ENCODE measurements at places on chromosomes 2 and 18.
A peak's percentile ranks its signal among the peaks of the same experiment; 100 is the strongest.

DNA sequence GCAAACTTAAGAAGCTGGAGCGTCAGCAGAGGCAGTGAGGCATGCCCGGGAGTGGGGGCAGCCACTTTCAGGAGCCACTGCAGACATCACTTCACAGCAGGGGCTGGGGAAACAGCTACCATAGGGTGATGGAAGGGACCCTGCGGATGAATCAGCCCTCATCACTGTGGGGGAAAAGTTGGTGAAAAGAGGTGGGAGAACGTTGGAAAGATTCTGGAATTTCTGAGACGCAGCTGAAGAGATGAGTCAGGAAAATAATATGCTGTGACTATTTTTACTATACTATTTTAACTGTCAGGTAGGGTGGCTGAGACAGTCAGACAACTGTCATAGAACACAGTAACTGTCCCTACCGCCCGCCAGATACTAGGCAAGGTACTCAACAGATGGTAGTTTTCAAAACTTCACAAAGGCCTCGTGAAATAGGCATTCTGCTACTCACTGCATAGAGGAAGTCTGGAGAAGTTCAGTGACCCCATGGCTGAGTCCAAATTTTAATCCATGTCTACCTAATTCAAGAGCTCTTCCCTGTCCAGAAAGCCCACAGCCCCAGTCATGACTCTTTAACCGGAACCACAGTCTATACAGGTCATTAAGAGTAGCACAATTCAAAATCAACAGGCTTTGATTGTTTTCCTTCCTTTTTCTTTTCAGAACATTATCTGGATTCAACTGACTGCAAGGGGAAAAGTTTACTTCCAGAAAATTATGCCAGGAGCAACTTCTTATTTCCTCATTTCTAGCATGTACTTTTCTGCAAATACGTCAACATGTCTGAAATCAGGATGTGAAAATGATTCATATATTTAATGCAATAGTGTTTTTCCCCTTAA, 39.3 kb upstream of the EPB41L3 start:
- peak; percentile 79 for DNase-seq

- no peak for DNase-seq
Observed at GRCh38 chr18:15198116-15198389, 450.1 kb downstream of the ANKRD30B start.

DNA sequence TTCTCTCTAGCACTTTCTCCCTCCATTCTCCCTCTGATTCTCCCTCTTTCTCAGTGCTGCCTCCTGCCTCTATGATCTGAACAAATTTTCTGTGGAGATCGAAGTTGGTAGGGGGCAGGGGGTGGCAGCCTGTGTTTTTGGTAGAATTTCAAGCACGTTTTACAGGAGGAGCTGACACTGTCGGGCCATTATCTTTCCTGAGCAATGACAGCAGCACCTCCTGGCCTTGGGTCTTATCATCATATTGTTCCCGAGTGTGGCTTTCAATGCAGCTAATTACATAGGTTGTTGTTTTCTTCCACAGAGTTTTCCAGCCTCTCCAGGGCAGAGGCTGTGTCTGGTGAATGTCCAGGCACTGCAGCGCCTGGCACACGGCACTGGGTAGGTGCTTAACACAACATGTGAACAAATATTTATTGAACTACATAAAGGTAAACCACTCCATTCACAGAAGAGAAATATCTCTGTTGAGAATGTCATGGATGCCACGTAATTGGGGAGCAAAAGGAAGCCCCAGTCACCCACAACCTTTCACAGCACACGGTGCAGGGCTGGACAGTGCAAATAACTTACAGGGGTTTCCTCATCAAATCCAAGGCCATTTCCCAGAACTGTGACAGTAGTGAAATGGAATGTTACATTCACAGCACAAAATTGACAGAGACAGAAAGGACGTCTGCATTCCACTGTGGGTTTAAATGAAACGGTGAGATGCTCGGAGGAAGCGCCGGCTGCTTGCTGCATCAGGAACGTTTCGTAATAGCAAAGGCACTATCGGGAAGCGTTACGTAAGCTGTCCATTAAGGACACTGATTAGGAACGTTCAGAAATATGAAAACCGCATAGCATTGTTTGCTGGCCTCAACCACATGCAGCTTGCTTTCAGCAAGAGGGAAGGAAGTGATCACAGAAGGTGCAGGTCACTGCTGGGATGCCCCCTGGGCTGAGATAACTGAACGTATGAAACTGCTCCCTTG, 6.5 kb upstream of the KCNG2 start:
- DNase-seq: peak; percentile 87

GRCh38 chr2:144967961-144968360, 448.0 kb upstream of the ZEB2 start:
- no peak for DNase-seq

GRCh38 chr2:238714038-238714528, 133.8 kb upstream of the TWIST2 start:
- no peak for DNase-seq

GRCh38 chr2:25385910-25386309, 44.2 kb upstream of the DNMT3A start:
- no peak for DNase-seq

- DNase-seq: peak; percentile 28
Observed at GRCh38 chr18:40357536-40357935, 1597.5 kb upstream of the PIK3C3 start.

DNA sequence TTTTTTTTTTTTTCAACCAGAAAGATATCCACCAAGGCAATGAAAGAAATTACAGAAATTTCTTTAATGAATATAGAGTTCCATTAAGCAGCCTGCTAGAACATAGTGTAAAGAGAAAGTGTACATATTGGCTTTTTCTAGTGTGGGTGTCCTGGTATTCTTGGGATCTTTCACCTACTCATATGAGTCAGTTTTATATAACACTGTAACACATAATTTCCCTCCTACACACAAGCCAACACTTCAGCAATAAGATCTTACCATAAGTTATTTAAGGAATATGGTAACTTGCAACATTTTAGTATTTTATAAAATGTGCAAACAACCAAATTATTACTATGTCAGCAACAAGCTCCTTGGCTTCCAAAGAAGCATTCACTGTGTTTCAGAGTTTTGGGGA, 59.9 kb downstream of the ZRANB3 start:
- no peak for DNase-seq

- DNase-seq: peak; percentile 98
Observed at GRCh38 chr2:45237850-45238542, 228.7 kb upstream of the SIX2 start.
